Epithelial cell of proximal tubule (primary cell): ENCODE measurements at places on chromosomes 1 and 21. TPM values are rescaled to one million over a fixed set of nuclear protein-coding genes. Genes with fewer than 3 reads are reported as not detected.

The PTPN22 gene
- 0.07 TPM in 1 of 2 replicates, not detected in the other for total RNA-seq

The HP1BP3 gene
- 120 and 142 TPM in 2 replicates for total RNA-seq

The PALMD gene
- total RNA-seq = 1.4 TPM in 1 of 2 replicates, not detected in the other

The KIF21B gene
- 12.0 and 13.3 TPM in 2 replicates for total RNA-seq

The SELENBP1 gene
- total RNA-seq = 2.7 and 5.9 TPM in 2 replicates

The ETNK2 gene
- total RNA-seq = 12.3 and 15.6 TPM in 2 replicates

The NUF2 gene
- total RNA-seq = 39.3 and 43.6 TPM in 2 replicates

The ADAMTS5 gene
- total RNA-seq = 2.4 and 3.4 TPM in 2 replicates

The XCL2 gene
- not detected in 2 replicates for total RNA-seq

The NGF gene
- 2.0 and 2.7 TPM in 2 replicates for total RNA-seq

The CCSAP gene
- 5.1 and 5.4 TPM in 2 replicates for total RNA-seq

The CREB3L4 gene
- 10.7 and 15.3 TPM in 2 replicates for total RNA-seq

The AGBL4 gene
- total RNA-seq = not detected in 2 replicates

The PERM1 gene
- total RNA-seq = not detected in 2 replicates

The TCHH gene
- under 0.01 TPM in 1 of 2 replicates, not detected in the other for total RNA-seq

The UBL4B gene
- total RNA-seq = not detected in 2 replicates

The SPRR5 gene
- not detected in 2 replicates for total RNA-seq

The CDC73 gene
- total RNA-seq = 15.1 and 19.3 TPM in 2 replicates

The MTARC1 gene
- 3.9 and 12.0 TPM in 2 replicates for total RNA-seq

The RGS13 gene
- total RNA-seq = not detected in 2 replicates

The ITLN1 gene
- not detected in 2 replicates for total RNA-seq

The LRRN2 gene
- total RNA-seq = 1.1 and 5.4 TPM in 2 replicates

The FCGR3B gene
- not detected in 2 replicates for total RNA-seq

The PLEKHG5 gene
- 17.4 and 23.3 TPM in 2 replicates for total RNA-seq

The ZNF593OS gene
- not detected in 2 replicates for total RNA-seq

The AKR7A3 gene
- total RNA-seq = 0.36 and 1.3 TPM in 2 replicates

The ORC1 gene
- 13.0 and 30.1 TPM in 2 replicates for total RNA-seq

The FBLIM1 gene
- 194 and 246 TPM in 2 replicates for total RNA-seq

The CHRM3 gene
- total RNA-seq = 0.06 and 0.07 TPM in 2 replicates

The ZC3H12A gene
- total RNA-seq = 16.0 and 16.7 TPM in 2 replicates

The MAB21L3 gene
- 0.29 and 0.52 TPM in 2 replicates for total RNA-seq

The EPHA2 gene
- total RNA-seq = 112 and 131 TPM in 2 replicates

The ERRFI1 gene
- 120 and 135 TPM in 2 replicates for total RNA-seq

The RCC1 gene
- total RNA-seq = 46.3 and 105 TPM in 2 replicates

The OR2L3 gene
- not detected in 2 replicates for total RNA-seq

The WNT9A gene
- total RNA-seq = 2.1 and 2.7 TPM in 2 replicates

The LINGO4 gene
- total RNA-seq = not detected in 2 replicates

The MEX3A gene
- total RNA-seq = 14.8 and 19.0 TPM in 2 replicates

The AGO1 gene
- 9.2 and 14.3 TPM in 2 replicates for total RNA-seq

The TSPEAR gene
- not detected in 2 replicates for total RNA-seq

The CCDC27 gene
- total RNA-seq = not detected in 2 replicates

The SLC6A9 gene
- total RNA-seq = 1.3 and 4.1 TPM in 2 replicates

The GABPB2 gene
- total RNA-seq = 5.4 and 6.1 TPM in 2 replicates

The SEMA6C gene
- total RNA-seq = 2.2 and 6.0 TPM in 2 replicates

The FCN3 gene
- not detected in 2 replicates for total RNA-seq

The ARHGEF10L gene
- 17.4 and 27.8 TPM in 2 replicates for total RNA-seq

The CCDC181 gene
- total RNA-seq = 2.0 and 3.5 TPM in 2 replicates

The SHE gene
- under 0.01 TPM in 1 of 2 replicates, not detected in the other for total RNA-seq

The DNM3 gene
- total RNA-seq = 1.8 and 2.5 TPM in 2 replicates

The OVAAL gene
- not detected in 2 replicates for total RNA-seq

The RYR2 gene
- 0.58 and 0.63 TPM in 2 replicates for total RNA-seq

The NME7 gene
- total RNA-seq = 39.9 and 50.9 TPM in 2 replicates

The GBP2 gene
- 2.2 and 2.7 TPM in 2 replicates for total RNA-seq
